ENCODE measurements at places on chromosomes 3 and 15.

GRCh38 chr3:116288485-116288884, 156.8 kb downstream of the LSAMP start:
- no peak for DNase-seq
- no peak overlapping the region for H3K4me3 ChIP-seq
- H3K27me3 ChIP-seq = no peaks in the 10 kb centered on the region
- H3K27ac ChIP-seq = no peak overlapping the region
- no peaks in the 10 kb centered on the region for H3K4me1 ChIP-seq
- H3K36me3 ChIP-seq = no peaks in the 10 kb centered on the region

GRCh38 chr3:66361356-66361755, 139.5 kb downstream of the LRIG1 start:
- H3K27me3 ChIP-seq = no peaks in the 10 kb centered on the region
- no peak for DNase-seq

GRCh38 chr3:58596834-58597518, 19.8 kb upstream of the FAM107A start:
- H3K27ac ChIP-seq = no peak overlapping the region
- no peak overlapping the region for H3K4me3 ChIP-seq
- no peaks in the 10 kb centered on the region for H3K36me3 ChIP-seq
- H3K4me1 ChIP-seq = no peaks in the 10 kb centered on the region
- peaks cover 6% of the 10 kb centered on the region for H3K27me3 ChIP-seq

- peaks cover 40% of the 10 kb centered on the region for H3K27me3 ChIP-seq
- H3K4me3 ChIP-seq = no peak overlapping the region
- no peak for DNase-seq
- no peaks in the 10 kb centered on the region for H3K36me3 ChIP-seq
- no peak overlapping the region for H3K27ac ChIP-seq
Measured at GRCh38 chr3:193805448-193805847, 212.4 kb downstream of the OPA1 start.

GRCh38 chr15:32679298-32679690, 37.8 kb downstream of the SCG5 start:
- H3K27me3 ChIP-seq = no peaks in the 10 kb centered on the region
- H3K27ac ChIP-seq = no peak overlapping the region
- DNase-seq = no peak
- no peak overlapping the region for H3K4me3 ChIP-seq
